CD8-positive, alpha-beta memory T cell (primary cell): ENCODE measurements at places on chromosomes 3 and 15. TPM values are rescaled to one million over a fixed set of nuclear protein-coding genes. Genes with fewer than 3 reads are reported as not detected.

DNA sequence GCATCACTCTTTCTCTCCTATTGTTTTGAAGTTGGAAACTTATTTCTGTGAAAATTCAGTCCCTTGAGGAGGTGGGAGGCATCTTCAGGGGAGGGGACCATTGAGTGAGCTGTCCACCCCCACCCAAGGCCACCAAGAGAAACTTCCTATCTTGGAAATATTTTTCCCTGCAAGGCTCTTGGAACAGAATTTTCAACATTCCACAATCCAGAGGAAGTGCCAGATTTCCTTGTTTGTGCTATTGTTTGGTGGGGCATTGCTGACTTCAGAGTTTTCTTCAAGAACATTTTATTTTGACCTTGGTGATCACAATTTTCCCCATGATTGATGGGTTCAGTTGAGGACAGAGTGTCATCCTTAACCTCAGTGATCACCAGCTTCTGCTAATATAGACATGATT is 12.0 kb downstream of the DNASE1L3 start:
- no peak for DNase-seq

- no peak for DNase-seq
Measured at GRCh38 chr3:27638594-27638993, 83.5 kb downstream of the EOMES start.

GRCh38 chr3:169623971-169624370 is 39.5 kb downstream of the MECOM start:
- DNase-seq: no peak

DNA sequence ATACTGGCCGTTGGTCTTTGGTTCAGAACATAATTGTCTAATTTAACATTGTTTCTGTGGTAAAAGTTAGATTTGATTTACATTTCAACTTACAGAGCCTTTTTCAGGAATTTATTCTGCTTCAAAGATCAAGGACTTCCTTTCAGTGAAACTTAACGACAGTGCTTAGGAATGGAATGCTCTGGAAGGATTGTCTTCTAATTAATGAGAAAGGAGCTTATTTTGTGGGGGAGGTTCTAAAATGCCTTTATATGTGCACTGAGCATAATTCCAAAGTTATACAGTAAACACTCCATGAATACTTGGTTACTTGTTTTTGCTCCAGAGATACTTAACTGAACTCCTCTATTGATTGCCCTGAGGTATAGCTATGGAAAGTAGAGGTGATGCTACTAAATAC is 75.7 kb downstream of the CACNA1D start:
- DNase-seq: no peak

DNA sequence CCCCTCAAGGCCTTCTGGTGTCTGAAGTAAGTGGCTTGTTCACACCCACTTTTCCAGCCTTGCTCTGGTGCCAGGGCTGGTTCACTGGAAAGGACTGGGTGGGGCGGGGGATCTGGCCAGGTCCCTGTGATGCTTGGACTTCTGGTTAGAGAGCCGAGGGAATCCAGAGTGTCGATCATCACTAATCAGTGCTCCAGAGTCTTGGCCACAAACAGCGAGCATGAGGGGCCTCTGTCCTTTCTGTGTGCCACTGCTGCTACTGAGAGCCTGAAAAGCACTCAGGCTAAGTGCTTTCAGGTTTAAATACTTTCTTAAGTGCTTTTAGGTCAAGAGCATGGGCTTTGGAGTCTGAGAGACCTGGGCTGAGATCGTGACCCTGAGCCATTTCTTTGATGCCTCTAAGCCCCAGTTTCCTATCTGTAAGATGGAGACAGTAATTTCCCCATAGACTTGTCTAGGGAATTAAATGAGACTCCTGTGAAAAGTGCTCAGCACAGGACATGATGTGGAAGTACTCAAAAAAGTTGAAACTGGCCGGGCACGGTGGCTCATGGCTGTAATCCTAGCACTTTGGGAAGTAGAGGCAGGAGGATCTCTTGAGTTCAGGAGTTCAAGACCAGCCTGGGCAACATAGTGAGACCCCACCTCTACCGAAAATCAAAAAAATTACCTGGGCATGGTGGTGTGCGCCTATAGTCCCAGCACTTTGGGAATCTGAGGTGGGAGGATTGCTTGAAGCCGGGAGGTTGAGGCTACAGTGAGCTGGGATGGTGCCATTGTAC is 53.8 kb upstream of the SEC22A start:
- DNase-seq: no peak

EPB42 gene
- total RNA-seq: not detected

FAM174B gene
- 3.9 TPM for total RNA-seq

COL6A6 gene
- total RNA-seq: not detected

ATP2B2 gene
- not detected for total RNA-seq
